ENCODE measurements at places on chromosomes 11 and 22.

DNA sequence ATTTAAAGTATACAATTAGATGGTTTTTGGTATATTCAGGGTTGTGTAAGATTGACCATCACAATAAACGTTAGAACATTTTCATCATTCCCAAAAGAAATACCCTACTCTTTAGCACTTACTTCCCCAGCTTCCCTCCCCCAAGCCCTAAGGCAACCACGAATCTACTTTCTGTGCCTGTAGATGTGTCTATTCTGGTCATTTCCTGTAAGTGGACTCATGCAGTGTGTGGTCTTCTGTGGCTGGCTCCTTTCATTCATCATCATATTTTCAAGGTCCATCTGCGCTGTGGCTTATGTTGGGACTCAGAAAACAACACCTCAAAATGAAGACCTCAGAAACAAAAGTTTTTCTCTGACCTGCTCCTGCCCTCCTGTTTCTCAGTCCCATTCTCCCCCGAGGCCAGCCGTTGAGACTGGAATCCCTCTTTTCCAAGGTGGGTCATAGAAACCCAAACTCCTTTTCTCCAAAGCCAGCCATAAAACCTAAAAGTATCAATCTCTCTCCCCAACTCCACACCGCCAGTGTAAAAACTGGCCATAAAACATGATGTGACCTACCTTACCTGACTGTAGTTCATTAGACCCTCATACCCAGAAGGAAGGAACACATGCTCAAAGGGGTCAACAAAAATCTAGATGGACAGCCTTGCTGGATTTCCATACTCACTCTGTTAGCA, 12.9 kb upstream of the TMPRSS13 start:
- DNase-seq: no peak

- DNase-seq: no peak
These were observed 483 bp upstream of the ABTB2 start for GRCh38 chr11:34358258-34358727.

GRCh38 chr22:19504900-19505734, 19.1 kb downstream of the CLDN5 start:
- no peak for DNase-seq

DNA sequence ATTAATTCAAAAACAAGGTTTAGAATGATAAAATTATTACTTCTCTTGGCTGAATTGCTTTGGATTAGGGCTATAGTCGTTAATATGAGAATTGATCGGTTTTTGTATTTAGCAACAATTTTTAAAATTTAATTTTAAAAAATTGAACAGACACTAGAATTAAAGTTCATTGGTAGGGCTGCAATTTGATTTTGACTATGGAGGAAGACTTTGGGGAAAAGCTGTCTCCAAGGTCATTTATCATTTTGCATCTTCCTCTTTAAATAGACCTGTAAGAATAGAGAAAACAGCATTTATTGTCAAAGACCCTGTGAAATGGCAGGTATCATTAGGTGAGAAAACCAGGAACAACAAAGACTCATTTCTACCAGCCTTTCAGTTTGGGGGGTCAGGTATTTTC, at the start of gene OR4S2:
OR4S2 (plus strand) TSS at position 301 of the 400 bp plus-strand sequence. CDS start 2,577 bp downstream, outside the sequence.
- DNase-seq: no peak

- DNase-seq: no peak
These were observed 2373.1 kb upstream of the RAG2 start for GRCh38 chr11:38971141-38971540.

DNA sequence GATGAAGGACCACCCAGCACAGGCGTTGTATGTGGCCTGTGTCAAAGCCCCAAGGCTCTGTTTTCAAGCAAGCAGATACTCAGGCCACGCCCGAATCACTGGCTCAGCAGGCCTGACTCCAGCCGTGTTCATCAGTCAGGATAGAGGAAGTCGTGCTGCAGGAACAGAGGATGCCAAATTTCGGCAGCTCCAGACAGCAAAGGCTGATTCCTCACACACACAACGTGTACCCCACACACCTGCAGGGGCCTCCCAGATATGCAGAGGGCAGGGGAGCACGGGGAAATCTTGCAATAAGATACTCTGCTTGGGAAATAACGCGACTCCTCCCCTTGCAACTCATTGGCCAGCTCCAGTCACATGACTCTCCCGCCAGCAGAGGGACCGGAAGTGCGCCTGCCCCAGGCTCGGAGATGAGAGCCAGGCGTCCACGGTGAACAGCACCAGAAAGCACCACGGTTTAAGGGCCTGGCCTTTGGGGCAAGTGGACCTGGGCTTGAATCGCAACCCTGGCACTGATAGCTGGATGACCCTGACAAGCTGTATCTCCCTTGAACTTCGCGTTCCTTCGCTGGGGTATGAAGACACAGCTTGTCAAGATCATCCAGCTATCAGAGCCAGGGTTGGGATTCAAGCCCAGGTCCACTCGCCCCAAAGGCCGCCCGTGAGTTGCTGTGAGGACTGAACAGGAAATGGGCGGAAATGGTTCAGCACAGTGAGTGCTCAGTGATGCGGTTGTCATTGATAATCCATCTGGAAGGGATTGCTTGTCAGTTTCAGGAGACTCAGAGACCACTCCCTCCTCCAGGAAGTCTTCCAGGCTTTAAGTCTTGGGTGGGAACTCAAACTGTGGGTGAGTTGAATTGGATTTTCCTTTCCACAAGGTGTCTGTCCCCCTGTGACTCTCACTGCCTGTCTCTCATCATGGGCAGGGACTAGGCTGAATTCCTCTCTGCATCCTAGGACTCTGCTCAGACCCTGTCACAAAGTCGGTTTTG, 88.5 kb downstream of the MYEOV start:
- no peak for DNase-seq

- no peak for DNase-seq
These were observed 6.3 kb downstream of the HTATIP2 start for GRCh38 chr11:20369826-20370225.

- DNase-seq: no peak
These were observed 260.9 kb downstream of the DYNC2H1 start for GRCh38 chr11:103370076-103370475.

Measured in smooth muscle cell of the brain vasculature (primary cell).